ENCODE measurements at places on chromosomes 13 and 19.

GRCh38 chr13:95231393-95231792 lies 69.9 kb downstream of the ABCC4 start:
- no peak for DNase-seq

DNA sequence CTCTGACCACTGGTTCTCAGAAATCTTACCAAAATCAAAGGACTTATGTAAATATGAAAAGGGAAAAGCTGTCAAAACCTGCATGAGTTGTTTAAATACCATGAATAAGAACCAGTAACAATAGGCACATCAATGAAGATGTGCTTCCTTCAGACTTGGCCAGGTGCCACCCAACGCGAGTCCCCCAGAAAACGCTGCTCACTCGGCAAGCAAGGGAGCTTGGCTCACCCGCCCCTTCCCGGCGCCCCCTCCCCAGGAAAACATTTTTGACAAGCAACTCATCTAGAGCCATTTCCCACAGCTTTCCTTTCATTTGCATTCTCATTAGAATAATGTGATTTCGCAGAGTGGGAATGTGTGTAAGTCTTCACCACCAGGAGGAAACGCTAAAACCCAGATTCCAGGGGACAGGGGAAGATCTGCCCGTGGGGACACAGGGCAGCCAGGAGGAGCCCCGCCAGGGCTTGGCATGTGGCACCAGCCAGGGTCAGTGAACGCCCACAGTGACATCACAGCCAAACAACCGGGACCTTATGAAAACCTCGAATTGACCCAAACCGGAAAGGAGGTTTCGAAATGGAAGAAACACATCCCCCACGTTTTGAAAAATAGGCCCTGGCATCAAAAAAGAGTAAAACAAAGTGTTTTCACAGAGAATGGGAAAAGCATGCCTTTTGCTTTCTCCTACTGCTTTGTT lies 366.2 kb upstream of the TSHZ3 start:
- no peak for DNase-seq

DNA sequence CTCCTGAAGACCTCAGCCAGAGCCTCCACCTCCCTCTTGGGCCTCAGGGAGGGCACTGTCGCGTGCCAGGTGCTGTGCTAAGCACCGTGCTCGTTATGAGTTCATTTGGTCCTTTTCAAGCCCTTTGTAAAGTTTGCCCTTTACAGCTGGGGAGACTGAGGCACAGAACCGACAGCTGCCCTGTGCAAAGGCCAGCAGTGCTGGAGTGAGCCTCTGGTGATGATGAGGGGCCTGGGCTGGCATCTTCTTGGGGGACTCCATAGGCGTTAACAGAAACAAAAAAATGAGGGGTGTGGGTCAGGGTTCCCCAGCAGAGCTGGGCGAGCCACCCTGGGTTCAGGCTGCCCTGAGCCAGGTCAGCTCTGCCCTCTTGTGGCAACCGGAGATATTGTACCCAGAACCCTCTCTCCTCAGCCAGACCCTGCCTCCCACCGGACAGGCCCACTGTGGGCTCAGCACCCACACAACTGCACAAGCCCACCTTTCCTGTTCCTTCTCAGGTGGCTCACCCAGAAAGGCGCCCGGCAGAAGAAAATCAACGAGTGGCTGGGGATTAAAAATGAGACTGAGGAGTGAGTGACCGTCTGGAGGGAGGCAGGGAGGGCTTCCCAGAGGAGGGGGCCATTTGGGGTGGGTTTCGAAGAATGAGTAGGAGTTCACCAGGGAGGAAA lies 5.5 kb upstream of the IFI30 start:
- no peak for DNase-seq

GRCh38 chr13:67226696-67227095 lies 3.4 kb downstream of the PCDH9 start:
- no peak for DNase-seq

GRCh38 chr19:43554317-43554895 lies 20.9 kb downstream of the XRCC1 start:
- no peak for DNase-seq

GRCh38 chr13:44274771-44275205 lies 98.8 kb upstream of the SERP2 start:
- DNase-seq, result no peak
